Hematopoietic multipotent progenitor cell treated with erythropoietin and hydrocortisone succinate and interleukin-3 and kit ligand, for 15 days (in vitro differentiated cells): ENCODE measurements at places on chromosomes 4 and X.

GRCh38 chr4:139822391-139822790 is 156.8 kb downstream of the MGST2 start:
- DNase-seq, result no peak

- peak; percentile 38 for DNase-seq
These were observed 37.5 kb downstream of the PGRMC1 start for GRCh38 chrX:119273420-119274192.

DNA sequence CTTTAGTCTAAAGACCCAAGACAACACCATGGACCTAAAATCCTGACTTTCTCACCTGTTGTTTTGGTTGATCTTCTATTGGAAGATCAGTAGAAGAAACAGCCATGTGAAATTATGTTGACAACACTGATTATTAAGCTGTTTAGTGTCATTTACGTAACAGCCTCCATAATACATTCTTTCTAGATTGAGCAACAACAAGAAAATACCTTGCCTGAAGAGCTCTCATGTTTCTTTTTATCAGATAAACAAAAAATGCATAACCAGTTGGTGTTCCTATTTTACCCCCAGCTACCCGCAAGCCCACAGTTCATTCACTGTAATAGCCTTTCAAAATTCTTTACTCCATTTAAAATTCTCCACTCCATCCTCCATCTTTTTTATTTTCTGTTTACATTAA is 20.5 kb downstream of the GPC4 start:
- DNase-seq, result no peak

DNA sequence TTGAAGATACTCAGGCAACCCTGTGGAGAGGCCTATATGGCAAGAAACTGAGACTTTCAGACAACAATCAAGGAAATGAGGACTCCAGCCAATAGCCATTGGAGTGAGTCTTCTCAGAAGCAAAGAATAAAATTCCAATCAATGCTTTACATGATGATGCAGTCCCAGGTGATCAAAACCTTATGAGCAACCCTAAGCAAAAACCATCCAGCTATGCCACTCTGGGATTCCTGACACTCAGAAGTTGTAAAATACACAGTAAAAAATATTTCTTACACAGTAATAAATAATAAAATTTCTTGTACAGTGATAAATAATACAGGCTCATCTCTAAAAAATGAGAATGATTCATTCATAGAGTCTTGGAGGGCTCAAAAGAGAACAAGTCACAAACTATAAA is 150.6 kb downstream of the IL15 start:
- DNase-seq, result no peak

DNA sequence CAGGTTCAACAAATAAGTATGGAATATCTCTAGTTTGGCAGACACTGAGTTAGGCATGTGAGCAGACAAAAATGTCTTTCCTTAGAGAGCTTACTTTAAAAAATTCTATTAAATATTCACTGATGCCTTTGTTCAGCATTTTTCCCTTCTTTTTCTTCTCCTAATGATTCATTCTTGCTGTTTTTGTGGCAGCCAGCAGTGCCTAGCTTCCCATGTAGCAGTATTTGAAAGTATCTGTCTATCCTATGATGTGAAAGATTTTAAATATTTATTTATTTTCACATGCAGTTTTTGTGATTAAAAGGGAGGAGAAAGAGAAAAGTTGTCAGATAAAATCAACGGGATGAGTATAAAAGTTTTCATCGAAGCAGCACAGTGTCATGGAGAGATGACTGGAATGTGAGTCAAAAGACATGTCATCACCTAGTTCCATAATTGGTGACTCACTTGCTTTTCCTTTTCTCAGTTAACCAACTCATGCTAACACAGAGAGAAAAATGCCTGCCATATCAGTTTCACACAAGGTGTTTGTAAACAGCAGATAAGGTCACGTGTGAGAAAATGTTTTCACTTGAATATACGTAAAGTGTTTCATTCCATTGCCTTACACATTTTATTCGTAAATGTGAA is 69.8 kb downstream of the BMPR1B start:
- no peak for DNase-seq
